CD4-positive, alpha-beta T cell treated with Interleukin-12 subunit alpha and Interleukin-12 subunit beta, for 1 hour (primary cell): ENCODE measurements at places on chromosomes 3 and 15.

DNA sequence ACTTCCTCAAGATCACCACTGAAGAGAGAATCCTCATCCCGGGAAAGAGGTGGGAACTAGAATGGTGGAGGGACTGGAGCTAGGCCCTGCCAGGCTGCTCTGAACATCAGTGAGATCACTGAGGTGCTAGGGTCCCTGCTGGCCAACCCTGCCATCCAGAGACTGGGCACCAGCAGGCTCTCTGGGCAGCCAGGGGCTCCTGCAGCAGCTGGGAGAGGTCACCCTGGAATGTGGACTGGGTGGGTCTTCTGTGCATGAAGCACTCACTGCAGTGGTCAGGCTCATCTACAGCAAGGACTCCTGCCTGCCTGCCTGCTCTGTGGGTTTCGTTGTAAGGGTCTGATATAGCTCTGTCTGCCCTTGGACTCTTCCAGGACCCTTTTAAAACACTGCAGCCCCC lies 24.9 kb downstream of the ALS2CL start:
- no peak for DNase-seq

DNA sequence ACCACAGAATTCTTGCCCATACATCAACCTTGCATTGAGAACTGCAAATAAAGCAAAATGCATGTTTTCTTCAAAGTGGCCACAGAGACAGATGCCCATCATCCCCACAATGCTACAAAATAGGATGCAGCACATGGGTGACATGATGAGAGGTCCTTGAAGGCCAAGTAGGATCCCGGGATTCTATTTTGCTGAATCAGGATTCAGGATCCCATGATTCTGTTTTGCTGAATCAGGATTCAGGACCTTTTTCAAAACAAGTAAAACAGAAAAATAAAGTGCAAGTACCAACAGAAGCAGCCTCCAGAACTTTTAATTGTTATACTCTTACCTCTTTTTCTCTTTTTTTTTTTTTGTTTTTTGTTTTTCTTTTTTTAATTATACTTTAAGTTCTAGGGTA lies 242.1 kb upstream of the NR2E3 start:
- DNase-seq = no peak

DNA sequence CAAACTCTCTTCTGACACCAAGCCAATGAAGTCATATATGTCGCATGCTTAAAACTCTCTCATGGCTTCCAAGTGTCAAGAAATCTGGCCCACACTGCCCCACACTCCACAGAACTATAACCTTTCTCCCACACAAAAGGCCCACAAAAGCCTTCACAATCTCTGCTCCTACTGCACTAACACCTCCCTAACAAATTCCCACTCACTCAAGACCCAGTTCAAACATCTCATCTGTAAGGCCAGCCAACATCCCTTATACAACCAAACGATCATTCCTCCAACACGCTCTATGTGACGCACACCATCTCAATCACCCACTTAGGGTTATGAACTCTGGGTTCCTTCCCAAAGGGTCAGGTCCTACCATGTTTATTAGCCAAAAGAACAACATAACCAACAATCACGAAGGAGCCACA lies 13.5 kb downstream of the TBC1D2B start:
- DNase-seq = no peak

- peak; percentile 4 for DNase-seq
Observed at GRCh38 chr3:151890721-151891141, 17.3 kb downstream of the SUCNR1 start.

DNA sequence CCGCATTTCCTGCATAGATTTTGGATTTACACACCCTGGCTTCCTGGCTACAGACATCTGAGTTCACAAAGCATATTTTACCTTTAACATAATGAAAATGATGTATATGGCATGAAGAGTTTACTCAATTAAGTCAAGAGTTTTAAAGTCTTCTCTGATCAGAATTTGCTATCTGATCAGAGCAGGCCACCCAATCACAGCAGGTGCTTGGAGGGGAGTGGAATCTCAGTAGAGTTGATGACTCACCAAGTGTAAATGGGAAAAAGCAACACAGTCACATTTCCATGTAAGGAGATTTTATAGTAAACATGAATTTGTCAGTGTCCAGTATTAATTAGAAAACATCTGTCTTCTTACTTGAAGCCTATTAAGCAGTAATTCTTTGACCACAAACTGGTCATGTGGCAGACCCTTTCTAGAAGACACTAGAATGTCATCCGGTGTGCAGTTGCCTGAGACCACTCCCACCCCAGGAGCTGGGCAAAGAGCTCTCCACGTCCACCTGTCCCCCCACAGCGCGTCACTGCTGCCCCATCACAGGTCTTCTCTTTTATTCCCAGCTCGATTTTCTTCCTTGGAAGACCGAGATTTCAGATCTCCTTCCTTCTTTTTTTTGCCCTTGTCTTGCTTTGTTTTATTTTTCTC lies 10.8 kb downstream of the MESD start:
- DNase-seq = no peak

GRCh38 chr3:166462891-166463470 lies 625.8 kb upstream of the BCHE start:
- DNase-seq = no peak

DNA sequence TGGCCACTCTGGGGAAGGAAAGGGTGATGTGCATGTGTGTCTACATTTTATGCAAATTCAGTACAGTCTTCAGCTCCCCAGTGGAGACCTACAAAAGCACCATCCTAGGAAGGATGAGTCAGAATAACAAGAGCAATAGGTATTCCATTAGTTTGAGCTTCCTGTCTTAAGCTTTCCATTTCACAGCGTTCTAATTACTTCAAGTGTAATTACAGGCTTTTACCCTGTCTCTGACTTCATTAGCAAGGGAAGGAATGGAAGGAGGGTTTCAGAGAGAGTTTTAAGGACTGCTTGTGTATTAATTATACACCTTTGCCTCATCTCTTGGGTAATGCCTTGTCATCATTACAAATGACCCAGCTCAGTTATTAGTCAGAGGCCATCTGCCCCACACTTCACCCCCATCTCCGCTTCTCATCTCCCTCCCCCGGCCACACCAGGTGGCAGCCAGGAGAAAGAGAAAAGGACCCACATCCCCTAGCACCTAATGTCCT lies 202.8 kb upstream of the MRPL3 start:
- no peak for DNase-seq

- DNase-seq = no peak
Observed at GRCh38 chr15:68598171-68599152, 19.7 kb downstream of the CORO2B start.

- no peak for DNase-seq
Observed at GRCh38 chr15:26453914-26454313, 319.0 kb downstream of the GABRB3 start.

GRCh38 chr15:51866751-51867150 lies 37.3 kb downstream of the TMOD3 start:
- DNase-seq = no peak

DNA sequence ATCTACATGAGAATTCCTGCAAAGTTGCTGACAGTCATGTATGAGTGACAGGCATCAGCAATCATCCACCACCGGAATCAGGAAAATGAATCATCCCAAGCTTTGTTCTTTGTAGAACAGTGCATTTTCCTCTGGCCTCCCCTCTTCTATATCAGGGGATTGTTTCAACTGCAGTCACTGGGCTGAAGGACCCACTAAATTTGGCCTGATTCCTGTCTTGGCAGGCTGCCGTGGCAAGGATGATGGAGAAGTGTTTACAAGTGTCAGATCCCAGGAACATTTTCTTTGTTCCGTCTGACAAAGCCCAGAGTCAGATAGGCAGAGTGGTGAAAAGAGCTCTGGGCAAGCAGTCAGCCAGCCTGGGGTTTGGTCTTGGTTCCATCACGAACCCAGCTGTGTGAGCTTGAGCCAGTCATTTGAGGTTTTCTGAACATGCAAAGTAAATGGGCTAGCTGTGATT lies 175.1 kb upstream of the TSC22D2 start:
- no peak for DNase-seq

DNA sequence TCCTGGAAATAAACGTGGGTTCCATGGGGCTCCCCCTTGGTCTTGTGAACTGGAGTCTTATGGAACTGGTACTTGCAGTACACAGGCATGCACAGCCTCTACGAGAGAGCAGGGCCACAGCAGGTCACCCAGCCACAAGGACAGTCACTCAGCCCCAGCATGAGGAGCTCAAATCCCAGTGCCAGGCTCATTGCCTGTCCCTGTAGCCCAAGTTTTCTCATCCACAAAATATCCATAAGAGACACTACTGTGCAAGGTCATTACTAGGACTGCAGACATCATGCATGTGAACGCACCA lies 48.0 kb downstream of the CFAP92 start:
- DNase-seq = no peak

- DNase-seq = no peak
Observed at GRCh38 chr15:40330368-40330836, 6.9 kb downstream of the INAFM2 start.

DNA sequence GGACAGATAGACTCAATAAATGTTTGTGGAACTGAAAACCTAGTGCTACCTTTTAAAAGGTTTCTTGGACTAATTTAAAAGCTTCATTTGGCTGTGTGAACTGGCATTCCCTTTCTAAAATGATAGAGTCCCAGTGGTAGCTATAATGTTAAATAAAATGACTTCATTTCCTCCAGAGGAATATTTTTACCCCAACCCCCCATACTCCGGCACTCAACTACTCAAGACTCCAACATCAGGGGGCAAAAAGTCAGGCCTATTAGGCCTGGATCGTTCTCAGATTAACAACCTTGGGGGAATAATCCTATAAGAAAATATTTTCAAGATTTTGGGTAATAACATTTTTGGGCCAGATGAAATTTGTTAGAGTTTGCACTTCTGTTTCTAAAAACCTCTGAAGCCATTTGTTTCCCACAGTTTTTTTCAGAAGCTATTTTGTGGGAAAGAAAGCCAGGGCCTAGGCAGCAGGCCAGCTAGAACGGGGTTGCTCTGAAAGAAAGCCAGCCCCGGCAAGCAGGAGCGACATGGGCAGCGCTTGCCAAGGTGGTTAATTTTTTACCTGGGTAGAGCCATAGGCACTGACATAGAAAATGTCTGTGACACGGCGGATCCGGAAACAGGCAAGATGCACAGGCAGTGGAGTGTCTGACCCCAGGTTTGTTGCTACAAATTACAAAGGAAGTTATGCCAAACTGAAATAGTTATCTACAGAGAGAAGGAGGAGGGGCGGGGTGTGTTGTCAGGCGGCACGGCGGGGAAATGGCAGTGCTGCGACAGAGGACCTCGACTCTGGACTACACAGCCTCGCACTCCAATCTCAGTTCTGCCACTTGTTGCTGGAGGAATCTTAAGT lies 84.6 kb downstream of the MAGI1 start:
- DNase-seq = no peak

- no peak for DNase-seq
Observed at GRCh38 chr3:86978111-86978551, 12.8 kb downstream of the VGLL3 start.

DNA sequence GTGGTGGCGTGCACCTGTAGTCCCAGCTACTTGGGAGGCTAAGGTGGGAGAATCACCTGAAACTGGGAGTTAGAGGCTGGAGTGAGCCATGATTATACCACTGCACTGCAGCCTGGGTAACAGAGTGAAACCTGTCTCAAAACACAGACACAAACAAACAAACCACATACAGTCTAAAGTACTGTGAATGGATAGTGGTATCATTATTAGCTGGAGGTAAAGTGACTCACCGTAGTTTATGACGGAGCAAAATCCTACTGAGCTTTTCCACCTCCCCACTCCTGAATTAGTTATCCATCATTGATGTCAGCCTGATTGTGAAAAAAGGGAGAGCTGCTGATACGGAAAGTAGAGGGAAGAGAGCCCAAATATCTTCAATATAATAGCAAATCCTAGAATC lies 3.2 kb upstream of the CNOT10 start:
- no peak for DNase-seq

GRCh38 chr3:181794011-181794790 lies 82.5 kb downstream of the SOX2 start:
- DNase-seq = no peak

GRCh38 chr3:46703013-46703520 lies 1.9 kb downstream of the TMIE start:
- DNase-seq = no peak

GRCh38 chr15:52340093-52340492 lies 44.5 kb upstream of the MYO5C start:
- DNase-seq = no peak

- DNase-seq = no peak
Observed at GRCh38 chr15:52378746-52379394, 83.3 kb upstream of the MYO5C start.

- no peak for DNase-seq
Observed at GRCh38 chr3:127220497-127220896, 27.6 kb downstream of the PRR23E start.

GRCh38 chr3:16148783-16149182 lies 25.7 kb upstream of the GALNT15 start:
- no peak for DNase-seq

GRCh38 chr3:50224639-50225038 lies 11.4 kb upstream of the GNAI2 start:
- no peak for DNase-seq

DNA sequence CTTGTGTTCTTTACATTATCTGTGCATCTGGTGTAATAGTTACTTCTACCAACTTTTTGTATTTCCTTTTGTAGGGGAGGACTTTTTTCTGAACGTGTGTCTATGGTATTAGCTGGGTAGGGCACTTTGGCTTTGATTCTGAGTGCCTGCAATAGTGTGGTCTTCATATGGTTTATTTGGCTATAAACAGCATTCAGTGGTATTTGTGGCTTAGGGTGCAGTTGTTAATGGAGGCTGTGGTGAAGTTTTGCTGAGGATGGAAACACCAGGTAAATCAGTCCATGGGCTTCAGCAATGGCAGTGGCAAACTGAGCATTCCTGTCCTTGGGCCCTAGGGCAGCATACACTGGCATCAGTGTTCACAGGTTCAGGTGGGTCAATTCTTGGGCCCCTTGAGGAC lies 230.6 kb upstream of the CTNNB1 start:
- DNase-seq = no peak

- DNase-seq = no peak
Observed at GRCh38 chr3:23667536-23668429, 138.0 kb upstream of the UBE2E1 start.

DNA sequence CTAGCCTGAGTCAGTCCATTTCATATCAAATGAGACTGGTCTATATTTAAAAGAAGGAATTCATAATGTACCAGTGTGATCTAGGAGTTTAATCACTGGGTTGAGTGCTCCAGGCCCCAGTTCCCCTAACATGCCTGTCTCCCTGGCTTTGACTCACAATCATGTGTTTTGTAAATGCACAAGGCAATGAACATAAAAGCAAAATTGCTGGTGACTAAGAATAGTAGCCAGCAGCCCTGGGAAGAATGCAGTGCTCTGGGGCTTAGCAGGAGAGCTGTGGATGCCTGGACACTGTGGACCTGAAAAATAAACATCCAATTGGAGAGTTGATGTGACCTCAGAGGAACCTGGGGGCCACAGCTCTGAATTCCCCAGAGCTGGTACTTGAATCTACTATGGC lies 50.3 kb downstream of the SYNPR start:
- DNase-seq = no peak

GRCh38 chr3:42769477-42770131 lies 3.4 kb downstream of the CCDC13 start:
- no peak for DNase-seq

GRCh38 chr3:76585794-76586392 lies 454.0 kb upstream of the ROBO2 start:
- DNase-seq = no peak

DNA sequence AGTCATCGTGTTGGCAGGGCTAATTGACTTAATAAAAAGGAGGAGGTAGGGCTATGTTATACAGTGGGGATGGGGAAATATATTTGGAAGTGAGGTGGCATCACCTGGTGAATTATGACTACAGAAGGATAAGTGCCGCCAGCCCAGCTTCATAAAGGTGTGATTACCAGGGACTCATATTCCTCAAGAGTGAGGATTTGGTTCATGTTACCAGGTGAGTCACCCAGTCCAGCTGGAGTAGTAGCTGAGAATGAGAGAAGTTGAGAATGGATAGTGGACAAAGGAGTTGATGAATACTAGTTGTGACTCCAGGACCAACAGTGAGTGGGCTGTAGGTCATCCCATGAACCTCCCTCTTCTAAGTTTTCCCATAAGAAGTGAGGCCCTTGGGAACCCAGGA lies 143.0 kb upstream of the GALNT15 start:
- DNase-seq = no peak
